ENCODE measurements at places on chromosomes 2 and 18.

DNA sequence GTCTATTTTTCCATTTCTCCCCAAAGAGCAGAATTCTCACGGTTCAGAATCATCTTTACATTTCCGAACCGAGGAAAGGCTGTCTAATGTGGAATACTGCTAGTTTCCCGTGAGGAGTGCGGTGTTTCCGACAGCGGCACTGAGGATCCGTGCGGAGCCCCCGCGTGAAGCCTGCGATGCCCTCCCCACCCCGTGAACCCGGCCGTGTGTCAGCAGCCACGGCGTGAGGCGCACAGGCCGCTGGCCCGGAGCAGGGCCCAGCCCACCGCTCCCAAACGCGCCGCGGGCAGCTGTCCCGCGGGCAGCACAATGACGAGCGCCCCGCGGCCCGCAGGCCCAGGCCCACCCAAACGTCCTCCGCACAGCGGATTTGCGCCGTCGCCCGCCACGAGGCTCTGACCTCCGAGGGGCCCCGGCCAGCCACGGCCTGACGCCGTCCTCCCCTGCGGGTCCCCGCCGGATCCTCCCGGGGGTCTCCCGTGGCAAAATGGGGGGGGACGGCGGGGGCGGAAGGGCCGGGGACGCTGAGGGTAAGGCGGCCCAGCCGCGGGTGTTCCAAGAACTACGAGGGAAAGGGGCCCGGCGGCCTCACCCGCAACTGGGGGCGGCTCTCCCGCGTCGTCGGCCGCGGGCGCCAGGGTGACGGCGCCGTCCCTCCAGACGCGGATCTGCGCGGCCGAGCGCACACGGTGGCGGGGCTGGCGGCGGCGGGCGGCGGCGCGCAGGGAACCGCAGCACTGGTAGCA lies 796 bp downstream of the SPIRE1 start:
- peak; percentile 57 for DNase-seq

GRCh38 chr2:225761396-225761795 lies 361.9 kb downstream of the NYAP2 start:
- DNase-seq = no peak

- no peak for DNase-seq
Measured at GRCh38 chr2:104859291-104859765, 5.4 kb downstream of the POU3F3 start.

DNA sequence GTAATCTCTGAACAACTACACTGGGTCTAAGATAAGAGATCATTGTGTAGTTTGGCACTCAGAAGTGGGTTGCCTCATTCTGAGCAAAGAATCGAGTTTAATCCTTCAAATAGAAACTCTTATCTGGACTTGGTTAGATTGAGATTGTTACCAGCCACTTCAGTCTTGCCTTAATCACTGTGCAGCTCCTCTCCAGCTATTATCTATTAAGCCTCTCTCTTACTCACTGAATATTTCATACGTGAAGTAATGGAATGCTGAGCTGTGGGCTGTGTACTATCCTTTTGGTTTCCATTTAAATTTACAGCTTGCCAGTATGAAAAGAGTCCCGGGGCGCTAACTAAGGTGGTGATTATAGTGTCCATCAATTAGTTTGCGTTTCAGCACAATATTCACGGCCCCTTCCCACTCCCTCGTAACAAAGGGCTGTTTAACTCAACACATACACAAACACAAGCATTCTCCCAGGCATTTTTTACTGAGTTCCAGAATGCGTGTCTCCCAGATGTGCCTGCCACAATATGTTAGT lies 65.7 kb upstream of the NCKAP5 start:
- DNase-seq = peak; percentile 86

- peak; percentile 65 for DNase-seq
Measured at GRCh38 chr2:168184681-168185513, 62.5 kb downstream of the STK39 start.

- no peak for DNase-seq
Measured at GRCh38 chr2:173924285-173924684, 40.9 kb downstream of the SP3 start.

DNA sequence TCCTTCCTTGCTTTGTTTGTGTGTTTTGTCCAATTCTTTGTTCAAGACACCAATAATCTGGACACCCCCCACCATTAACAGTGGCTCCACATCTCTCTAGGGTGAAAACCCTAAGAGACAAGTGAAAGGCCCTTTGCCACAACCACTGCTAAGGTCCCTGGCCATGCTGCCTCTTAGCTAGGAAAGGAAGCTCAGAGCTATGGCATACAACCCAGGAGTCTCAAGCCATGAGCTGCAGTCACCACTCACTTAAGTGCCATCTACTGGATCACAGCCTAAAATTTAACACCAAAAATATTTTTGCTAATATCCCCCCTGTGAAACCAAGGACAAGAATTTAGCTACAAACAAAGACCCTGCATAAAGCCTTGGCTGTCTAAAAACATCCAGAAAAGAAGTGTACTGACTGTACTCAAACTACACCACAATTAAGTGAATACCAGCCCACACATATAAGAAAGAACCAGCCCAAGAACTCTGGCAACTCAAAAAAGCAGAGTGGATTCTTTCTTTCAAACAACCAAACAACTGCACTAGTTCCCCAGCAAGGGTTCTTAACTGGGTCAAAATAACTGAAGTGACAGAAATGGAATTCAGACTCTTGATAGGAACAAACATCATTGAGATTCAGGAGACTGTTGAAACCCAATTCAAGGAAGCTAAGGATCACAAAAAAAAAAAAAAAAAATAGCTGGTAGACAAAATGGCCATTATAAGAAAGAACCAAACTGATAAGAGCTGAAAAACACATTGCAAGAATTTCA lies 130.1 kb upstream of the GALNT5 start:
- no peak for DNase-seq

DNA sequence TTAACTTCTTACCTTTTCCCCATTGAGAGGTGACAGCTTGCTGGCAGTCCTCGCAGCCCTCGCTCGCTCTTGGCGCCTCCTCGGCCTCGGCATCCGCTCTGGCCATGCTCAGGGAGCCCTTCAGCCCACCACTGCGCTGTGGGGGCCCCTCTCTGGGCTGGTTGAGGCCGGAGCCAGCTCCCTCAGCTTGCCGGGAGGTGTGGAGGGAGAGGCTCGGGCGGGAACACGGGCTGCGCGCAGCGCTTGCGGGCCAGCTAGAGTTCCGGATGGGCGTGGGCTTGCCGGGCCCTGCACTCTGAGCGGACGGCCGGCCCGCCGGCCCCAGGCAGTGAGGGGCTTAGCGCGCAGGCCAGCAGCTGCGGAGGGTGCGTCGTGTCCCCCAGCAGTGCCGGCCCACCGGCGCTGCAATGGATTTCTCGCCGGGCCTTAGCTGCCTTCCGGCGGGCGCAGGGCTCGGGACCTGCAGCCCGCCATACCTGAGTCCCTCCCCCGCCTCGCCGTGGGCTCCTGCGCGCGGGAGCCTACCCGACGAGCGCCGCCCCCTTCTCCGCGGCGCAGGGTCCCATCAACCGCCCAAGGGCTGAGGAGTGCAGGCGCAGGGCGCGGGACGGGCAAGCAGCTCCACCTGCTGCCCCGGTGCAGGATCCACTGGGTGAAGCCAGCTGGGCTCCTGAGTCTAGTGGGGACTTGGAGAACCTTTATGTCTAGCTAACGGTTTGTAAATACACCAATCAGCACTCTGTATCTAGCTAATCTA lies 335.0 kb downstream of the CBLN2 start:
- DNase-seq = no peak

DNA sequence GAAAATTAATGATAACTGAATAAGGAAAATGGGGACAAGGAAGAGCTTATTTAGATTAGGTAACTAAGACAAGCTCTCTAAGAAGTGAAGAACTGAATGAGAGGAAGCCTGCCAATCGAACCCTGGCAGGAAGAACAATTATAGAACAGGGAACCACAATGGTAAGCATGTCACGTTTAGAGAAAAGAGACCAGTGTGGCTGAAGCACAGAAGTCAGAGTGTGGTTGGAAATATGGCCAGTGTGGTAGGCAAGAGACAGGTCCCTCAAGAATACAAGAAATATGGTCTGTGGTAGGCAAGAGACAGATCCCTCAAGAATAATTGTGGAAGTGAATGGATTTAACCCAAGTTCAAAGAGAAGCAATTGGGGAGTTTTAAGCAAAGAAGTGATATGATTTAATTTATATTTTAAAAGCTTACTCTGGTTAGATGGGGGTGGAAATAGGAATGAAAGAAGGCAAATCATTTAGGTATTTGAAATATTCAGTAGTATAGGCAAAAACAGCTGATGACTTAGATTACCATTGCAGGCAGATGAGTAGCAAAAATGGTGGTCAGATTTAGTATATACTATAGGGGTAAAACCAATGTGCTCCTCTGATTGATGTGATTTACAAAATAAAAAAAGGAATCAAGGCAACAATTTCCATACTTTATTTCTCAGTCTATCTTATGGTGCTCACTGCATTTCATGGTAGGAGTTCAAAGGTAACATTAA lies 38.8 kb upstream of the ERMN start:
- no peak for DNase-seq

DNA sequence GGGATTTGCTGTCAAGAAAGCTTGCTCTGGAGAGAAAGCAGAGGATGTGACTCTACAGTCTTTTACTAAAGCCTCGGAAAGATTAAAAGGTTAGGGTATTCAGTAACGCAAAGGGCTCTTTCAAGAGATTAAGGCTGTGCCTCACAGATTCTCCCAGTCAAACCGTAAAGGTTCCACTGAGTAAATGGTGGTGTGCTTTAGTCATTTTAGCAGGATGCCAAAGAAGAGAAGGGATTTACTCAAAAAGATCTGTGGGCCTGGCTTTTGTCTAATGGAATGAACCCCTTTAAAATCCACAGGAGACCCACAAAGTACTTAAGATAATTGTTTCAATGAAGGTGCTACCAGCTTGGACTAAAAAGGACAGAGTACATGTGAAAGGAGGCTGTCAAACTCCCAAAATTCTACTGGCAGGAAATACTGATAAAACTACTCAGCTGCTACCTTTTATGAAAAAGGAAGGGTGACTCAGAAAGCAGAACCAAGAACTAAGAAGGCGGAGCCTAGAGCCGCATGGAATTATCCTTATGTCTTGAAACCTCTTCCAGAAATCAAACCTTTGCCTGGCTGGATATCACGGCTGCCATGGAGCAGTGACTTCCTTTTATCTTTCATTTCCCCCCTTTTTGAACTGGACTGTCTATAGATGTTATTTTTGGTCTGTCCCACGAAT lies 670.2 kb upstream of the ZEB2 start:
- peak; percentile 39 for DNase-seq

DNA sequence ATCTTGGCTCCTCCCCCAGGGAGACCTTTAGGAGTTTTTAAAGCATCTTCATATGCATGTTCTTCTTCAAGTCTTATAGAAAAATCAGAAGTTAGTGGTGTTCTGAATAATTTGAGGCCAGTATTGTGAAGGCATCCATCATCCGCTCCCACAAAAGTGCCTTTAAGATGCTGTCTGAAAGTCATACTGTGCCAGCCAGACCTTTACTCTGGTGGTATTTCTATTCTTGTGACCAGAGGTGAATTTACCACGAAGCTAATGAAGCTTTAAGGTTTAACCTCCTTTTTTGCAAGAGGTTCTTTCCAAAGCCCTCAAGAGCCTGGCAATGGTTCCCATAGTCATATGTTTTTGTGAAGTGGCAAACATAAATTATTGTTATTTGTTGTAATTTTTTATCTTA lies 54.3 kb downstream of the SLC40A1 start:
- no peak for DNase-seq

DNA sequence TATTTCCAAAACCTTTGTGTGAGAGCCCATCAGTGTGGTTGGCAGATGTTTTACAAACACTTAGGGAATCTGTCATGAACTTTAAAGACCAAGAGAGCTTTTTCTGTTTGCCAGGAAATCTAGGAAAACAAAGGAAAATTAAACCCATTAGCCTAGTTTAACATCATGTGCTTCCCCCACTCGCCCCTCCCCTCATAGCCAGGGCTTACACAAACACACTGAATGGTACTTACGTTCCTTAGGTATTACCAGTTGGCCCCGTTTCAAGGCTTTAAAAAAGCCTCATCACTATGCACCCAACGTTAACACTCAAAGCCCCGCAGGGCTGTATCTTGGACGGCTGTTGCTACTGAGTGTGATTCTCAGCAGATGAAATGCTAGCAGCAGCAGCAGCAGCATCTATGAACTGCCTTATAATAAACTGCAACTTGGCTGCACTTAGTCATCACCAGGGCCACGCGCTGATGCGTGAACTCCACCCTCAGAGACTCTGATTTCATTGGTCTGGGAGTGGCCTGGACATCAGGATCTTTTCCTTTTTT lies 20.1 kb upstream of the TTC39C start:
- DNase-seq = peak; percentile 99

- no peak for DNase-seq
Measured at GRCh38 chr2:127053731-127054603, 53.0 kb downstream of the BIN1 start.
